Fibroblast of the aortic adventitia (primary cell): ENCODE measurements at places on chromosomes 2 and 18. TPM values are rescaled to one million over a fixed set of nuclear protein-coding genes. Genes with fewer than 3 reads are reported as not detected.

DNA sequence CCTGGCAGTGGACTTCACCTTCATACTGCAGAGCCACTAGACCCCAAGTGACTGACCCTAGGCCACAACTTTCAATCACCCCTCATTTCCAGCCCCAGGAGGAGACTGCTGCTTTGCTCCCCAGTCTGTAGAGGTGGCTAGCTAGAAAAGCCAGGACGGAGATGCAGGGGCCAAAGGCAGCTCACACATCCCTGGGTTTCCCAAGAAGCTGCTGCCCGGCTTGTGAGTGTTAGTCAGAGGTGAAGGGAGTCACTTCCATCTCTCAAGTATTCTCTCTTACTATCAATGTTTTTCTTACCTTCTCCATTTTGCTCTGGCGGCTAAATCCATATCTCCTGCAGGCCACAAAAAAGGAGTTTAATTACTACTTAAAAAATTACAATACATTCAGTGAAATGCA, 36.2 kb downstream of the CCDC93 start:
- DNase-seq, result no peak

DNA sequence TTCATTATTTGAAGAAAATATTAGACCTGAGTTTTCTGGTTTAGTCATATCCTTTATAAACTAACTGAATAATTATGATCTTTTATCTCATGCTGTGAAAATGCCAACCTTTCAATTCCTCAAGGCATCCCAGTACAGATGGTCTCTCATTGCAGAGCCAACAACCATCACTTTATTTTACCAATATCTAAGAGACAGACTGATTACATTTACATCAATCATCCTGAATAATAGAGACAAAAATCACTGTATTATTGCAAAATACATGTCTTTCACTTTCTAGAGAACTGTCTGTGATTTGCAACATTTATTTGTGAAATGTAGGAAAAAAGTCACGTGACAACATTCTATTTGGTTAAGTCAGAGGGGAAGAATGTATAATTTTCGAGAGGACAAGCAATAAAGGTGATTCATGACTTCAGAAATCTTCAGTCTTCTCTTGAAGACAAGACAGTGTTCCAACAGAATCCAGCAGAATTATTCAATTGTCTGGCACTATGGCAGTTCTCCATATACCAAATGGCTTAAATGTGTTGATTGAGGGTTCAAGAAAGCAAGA, 503.6 kb upstream of the SYT4 start:
- DNase-seq, result peak; percentile 16

GRCh38 chr18:23504720-23505119, 1.4 kb downstream of the RMC1 start:
- DNase-seq, result no peak

- DNase-seq, result no peak
These were observed 657.0 kb downstream of the ARHGAP15 start for GRCh38 chr2:143786026-143786765.

DNA sequence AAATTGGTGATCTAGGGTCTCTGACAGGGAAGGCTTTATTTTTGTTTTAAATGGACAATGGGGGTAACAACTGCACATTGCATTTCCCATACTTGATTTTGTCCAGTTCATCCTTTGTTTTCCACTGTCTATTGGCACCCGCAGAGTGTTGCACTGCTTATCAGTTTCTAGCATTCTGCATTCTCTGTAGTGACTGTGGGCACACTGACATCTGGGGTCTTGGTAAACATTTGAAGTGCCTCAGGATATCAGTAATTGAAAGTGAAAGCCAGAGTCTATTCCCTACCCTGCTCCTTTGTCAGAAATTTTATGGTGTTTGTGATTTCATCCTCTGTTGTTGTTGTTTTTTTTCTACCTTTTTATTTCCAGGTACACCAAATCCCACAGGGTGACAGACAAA, 132.1 kb upstream of the EPC2 start:
- DNase-seq, result no peak

DNA sequence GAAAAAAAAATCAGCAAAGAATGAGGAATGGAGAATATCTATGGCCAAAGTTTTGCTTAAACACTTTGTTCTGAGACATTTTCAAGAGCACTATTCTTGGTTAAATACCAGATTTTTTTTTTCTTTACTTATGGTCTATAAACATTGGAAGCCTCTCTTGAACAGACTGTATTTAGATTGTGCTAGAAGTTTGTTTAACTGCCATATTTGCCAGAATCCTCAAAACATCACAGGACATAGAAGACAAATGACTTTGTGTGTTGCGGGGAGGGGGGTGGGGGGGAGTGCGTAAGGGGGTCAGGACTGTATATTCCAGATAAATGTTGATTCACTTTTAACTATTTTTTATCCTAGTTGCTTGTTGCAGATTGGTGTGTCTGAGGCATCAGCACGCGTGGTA, 262.0 kb downstream of the MEIS1 start:
- DNase-seq, result peak; percentile 63

DNA sequence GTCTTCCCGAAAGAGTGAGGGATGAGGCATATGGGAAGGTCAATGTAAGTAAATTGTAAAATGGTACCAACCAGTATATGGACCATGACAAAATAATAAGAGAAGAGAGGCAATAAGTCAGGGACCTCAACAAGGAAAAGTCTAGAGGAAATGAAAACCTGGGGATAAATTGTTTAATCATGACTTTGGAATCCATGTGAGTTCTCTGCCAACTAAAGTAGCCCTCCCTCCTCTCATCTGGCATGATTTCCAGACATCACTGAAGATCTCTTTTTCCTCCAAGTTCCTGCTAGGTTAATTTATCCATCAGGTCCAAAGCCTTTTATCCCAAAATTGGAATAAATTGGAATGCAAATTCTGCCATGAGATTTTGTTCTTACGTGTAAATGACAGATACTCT, 417.9 kb downstream of the NRXN1 start:
- DNase-seq, result no peak

GRCh38 chr2:45610281-45611019, 617 bp downstream of the SRBD1 start:
- peak; percentile 72 for DNase-seq

DNA sequence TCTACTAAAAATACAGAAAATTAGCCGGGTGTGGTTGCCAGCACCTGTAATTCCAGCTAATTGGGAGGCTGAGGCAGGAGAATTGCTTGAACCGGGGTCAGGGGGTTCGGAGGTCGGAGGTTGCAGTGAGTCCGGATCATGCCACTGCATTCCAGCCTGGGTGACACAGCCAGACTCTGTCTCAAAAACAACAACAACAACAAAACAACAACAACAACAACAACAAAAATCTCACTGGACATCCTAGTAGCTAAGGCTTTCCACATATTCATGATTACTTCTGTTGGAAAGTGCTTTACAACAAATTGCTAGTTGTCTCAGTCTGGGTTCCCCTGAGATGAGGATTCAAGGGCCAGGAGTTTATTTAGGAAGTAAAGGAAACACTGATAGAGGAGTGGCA, 4.3 kb upstream of the MROH2A start:
- no peak for DNase-seq

- DNase-seq, result peak; percentile 63
These were observed 16.2 kb downstream of the KLF7 start for GRCh38 chr2:207149249-207150213.

DNA sequence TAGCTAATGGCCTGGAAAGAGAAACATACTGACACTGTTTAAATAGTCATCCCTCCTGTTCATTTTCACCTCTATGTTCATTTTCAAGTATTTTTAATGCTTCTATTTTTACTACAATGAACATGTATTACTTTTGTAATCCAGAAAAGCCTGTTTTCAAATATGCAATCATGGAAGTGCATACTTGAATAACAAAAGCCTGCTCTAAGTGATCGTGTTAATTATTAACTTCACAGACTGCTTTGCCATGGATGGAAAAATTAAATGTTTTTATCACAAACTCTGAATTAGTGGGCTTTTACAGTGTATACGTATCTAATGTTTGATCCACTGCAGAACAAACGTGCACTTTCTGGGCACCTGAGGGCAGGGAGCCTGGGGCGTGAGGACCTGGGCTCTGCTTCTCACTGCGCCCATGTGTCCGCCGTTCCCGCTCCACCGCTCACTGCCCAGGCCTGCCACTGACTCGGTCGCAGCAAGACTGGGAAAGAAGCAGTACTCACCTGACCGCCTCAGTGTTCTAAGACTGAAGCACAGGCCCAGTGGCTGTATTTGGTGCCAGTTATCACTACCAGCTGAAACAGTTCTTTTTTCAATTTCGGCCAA, 80.6 kb downstream of the UXS1 start:
- no peak for DNase-seq

DNA sequence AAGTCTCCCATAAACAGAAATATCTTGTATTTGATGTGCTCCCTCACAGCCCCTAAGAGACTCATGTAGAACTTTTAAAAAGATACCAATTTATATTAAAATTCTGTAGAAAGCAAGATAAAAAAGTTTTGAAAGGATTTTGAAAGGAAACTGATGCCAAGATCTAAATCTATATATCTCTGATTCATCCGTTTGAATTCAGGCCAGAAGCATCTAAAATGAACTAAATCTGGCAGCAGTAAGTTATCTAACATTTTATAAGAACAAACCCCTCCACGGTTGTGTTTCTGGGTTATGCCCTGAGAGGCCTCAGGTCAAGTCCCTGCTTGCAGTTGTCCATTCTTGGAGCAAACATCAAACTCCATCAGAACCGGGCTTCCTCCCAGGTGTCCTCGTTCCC, 165.8 kb downstream of the FBXO15 start:
- peak; percentile 27 for DNase-seq

The MATN3 gene
- 0.82 and 1.1 TPM in 2 replicates for total RNA-seq

The NEU2 gene
- not detected in 2 replicates for total RNA-seq

The DGUOK gene
- total RNA-seq, result 15.3 and 57.7 TPM in 2 replicates

The ICOS gene
- not detected in 2 replicates for total RNA-seq

The SF3B6 gene
- 162 and 191 TPM in 2 replicates for total RNA-seq

The SPR gene
- total RNA-seq, result 14.3 and 58.3 TPM in 2 replicates

The MOGAT1 gene
- not detected in 2 replicates for total RNA-seq

The IL36B gene
- total RNA-seq, result not detected in 2 replicates

The PIEZO2 gene
- total RNA-seq, result 1.6 and 40.2 TPM in 2 replicates

The MARCHF4 gene
- 0.57 and 1.3 TPM in 2 replicates for total RNA-seq
